ENCODE measurements at places on chromosomes 11 and 22. TPM values are rescaled to one million over a fixed set of nuclear protein-coding genes. Genes with fewer than 3 reads are reported as not detected.

DNA sequence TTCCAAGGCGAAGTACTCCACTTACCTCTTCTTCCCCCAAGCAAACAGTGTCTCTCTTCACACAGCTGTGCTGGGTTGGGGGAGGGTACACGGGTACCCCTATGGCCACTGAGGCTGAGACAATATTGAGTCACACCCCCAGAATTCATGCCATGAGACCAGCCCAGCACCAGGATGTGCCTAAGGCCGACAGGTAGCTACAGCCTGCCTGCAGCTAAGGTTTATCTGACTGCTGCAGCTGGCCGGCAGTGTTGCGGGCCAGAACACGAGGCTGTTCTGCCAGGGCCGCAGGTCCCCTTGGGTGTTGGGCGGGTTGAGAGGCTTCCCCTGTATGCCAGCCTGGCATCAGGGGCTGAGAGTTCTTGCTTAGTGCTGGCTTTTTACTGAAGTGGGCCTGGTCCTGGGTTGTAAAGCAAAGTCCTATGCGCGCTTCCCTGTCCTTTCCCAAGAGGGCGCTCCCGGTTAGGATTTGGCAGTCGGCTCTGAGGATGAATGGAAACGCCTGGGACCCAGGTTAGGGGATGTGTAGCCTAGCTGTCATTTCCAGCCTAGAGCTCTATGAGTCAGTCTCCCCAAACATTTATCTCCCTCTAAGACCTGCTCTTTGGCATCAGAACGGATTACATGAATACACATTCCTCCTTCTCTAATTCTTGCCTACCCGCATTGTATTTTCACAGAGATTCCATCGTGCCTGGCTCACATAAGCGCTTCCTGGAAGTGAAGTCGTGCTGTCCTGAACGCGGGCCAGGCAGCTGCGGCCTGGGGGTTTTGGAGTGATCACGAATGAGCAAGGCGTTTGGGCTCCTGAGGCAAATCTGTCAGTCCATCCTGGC lies 7.1 kb downstream of the USP18 start:
- DNase-seq = peak; percentile 100

DNA sequence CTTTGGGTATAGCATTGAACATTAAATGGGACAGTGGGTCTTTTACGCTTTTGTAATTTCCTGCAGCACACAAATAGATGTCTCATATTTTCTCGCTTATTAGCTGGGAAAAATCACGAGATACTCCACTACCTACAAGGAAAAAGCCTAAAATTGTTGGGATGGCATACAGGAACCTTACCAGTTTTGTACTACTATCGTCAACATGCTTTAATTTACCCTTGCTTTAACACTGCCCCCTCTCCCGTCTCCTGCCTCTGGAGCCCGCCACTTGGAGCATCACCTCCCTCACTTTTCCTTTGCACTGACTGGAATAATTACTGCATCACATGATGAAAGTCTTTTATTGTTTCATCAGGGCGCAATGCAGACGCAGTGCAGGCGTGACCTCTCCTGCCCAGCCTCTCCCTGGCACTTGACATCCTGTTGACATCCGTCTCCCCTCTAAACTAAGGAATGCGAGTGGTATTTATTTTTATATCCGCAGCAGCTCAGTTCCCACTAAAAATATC lies 1.0 kb upstream of the FNBP4 start:
- peak; percentile 59 for DNase-seq

- DNase-seq = no peak
Measured at GRCh38 chr22:32619614-32620426, 145.2 kb downstream of the FBXO7 start.

MAJIN gene
- not detected for total RNA-seq

OR51B2 gene
- total RNA-seq = not detected
